GM23338 (cell line): ENCODE measurements at places on chromosomes 2 and 18. TPM values are rescaled to one million over a fixed set of nuclear protein-coding genes. Genes with fewer than 3 reads are reported as not detected.

GRCh38 chr2:240925191-240925567 is 19.0 kb downstream of the CROCC2 start:
- no peak for DNase-seq
- H3K4me1 ChIP-seq: no peaks in the 10 kb centered on the region
- no peak overlapping the region for H3K27ac ChIP-seq
- no peak overlapping the region for H3K4me3 ChIP-seq
- no peaks in the 10 kb centered on the region for H3K36me3 ChIP-seq

GRCh38 chr2:61436092-61436491 is 34.8 kb downstream of the USP34 start:
- H3K36me3 ChIP-seq: no peaks in the 10 kb centered on the region
- H3K27me3 ChIP-seq: no peaks in the 10 kb centered on the region
- H3K27ac ChIP-seq: no peak overlapping the region
- peaks cover 6% of the 10 kb centered on the region; the same call in 1 of the 2 replicates for H3K4me1 ChIP-seq

DNA sequence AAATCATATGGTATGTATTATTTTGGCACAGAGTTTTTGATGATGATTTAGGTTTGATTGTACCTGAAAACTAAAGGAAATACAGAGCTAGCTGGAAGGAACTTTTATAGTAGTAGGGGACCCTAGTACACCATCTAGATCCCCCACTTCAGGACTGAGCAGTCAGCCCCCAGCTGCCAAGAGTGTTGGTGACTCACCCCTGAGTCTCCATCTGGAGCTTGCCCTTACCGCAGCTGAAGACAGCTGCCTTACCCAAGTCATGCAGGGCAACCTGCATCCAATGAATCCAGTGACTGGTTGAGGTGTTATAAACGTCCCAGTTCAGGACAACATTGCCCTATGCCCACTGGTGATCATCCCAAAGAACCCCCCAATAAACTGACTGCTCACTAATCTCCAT is 15.3 kb downstream of the PMS1 start:
- H3K4me1 ChIP-seq: no peaks in the 10 kb centered on the region
- no peak for DNase-seq
- H3K27ac ChIP-seq: no peak overlapping the region
- H3K4me3 ChIP-seq: no peak overlapping the region

DNA sequence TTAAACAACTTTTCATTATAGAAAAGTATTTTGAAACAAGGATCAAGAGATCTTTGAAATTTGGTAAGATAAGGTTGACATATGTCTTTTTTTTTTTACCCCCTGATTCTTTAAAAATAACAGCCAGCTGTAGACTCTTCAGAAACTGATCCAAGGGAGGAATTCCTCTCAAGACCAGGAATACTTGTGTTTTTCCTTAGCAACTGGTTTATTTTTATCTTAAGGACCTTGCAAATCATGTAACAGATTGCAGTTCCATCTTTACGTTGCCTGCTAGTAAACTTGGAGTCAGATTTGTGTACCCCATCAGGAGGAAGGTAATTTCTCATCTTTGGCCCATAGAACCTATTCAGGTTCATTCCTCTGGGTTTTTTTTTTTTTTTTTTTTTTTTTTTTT is 71.6 kb downstream of the BOLA3 start:
- no peak overlapping the region for H3K4me3 ChIP-seq
- no peak overlapping the region for H3K27ac ChIP-seq
- H3K4me1 ChIP-seq: no peaks in the 10 kb centered on the region
- no peaks in the 10 kb centered on the region for H3K27me3 ChIP-seq

GRCh38 chr18:75350857-75351256 is 76.6 kb downstream of the SMIM21 start:
- H3K4me1 ChIP-seq: peaks cover 29% of the 10 kb centered on the region
- no peak for DNase-seq
- H3K36me3 ChIP-seq: peaks cover 12% of the 10 kb centered on the region; the same call in 1 of the 2 replicates

HRH4 gene
- total RNA-seq: 0.17 TPM in 1 of 2 replicates, not detected in the other

ANKRD62 gene
- total RNA-seq: not detected in 2 replicates

RBMS1 gene
- total RNA-seq: 47.6 and 55.5 TPM in 2 replicates
